ENCODE measurements at places on chromosomes 16 and 17. TPM values are rescaled to one million over a fixed set of nuclear protein-coding genes. Genes with fewer than 3 reads are reported as not detected.
A peak's percentile ranks its signal among the peaks of the same experiment; 100 is the strongest.

PTGES3L gene
- total RNA-seq, result not detected

SCARF1 gene
- 295 TPM for total RNA-seq

FNDC8 gene
- not detected for total RNA-seq

STH gene
- total RNA-seq, result not detected

DNA sequence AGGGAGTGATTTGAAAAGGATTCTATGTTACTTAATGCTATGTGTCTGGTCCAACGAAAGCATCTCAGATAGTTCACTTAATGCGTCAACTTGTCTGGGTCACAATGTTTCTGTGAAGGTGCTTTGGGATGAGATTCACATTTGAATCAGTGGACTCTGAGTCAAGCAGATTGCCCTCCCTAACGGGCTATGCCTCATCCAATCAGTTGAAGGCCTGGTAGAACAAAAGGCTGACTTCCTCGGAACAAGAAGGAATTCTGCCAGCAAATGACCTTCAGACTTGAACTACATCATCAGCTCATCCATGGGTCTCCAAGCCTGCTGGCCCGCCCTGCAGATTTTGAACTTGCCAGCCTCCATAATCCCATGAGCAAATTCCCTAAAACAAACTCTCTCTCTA lies 15.2 kb downstream of the EMP2 start:
- DNase-seq, result peak; percentile 75
- H3K27ac ChIP-seq, result peak overlapping the region; percentile 79
- no peaks in the 10 kb centered on the region for H3K36me3 ChIP-seq
- peaks cover 77% of the 10 kb centered on the region for H3K4me1 ChIP-seq

DNA sequence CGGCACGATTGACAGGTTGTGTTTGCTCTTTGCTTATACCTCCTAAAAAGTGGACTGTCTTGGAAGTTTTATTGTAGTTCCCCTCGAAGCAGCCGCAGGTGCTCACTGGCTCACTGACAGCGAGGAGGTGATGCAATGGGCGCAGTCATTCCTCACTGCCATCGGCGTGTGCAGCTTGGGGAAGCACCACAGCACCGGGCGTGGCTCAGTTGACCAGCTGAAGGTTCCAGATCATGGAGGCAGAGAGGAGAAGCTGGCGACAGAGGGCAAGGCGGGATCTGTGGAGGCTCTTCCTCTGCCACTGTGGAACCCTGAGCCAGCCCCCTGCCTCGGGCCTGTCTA lies 72.1 kb upstream of the TNRC6C start:
- no peaks in the 10 kb centered on the region for H3K36me3 ChIP-seq
- H3K4me3 ChIP-seq, result no peak overlapping the region
- H3K27ac ChIP-seq, result peak overlapping the region; percentile 80
- peak; percentile 27 for DNase-seq

- no peaks in the 10 kb centered on the region for H3K27me3 ChIP-seq
- H3K36me3 ChIP-seq, result peaks cover 15% of the 10 kb centered on the region
- peaks cover 16% of the 10 kb centered on the region for H3K4me1 ChIP-seq
- H3K4me3 ChIP-seq, result peak overlapping the region; percentile 71
- no peak for DNase-seq
- H3K27ac ChIP-seq, result no peak overlapping the region
These were observed 2.0 kb downstream of the KLHL36 start for GRCh38 chr16:84650062-84650991.

DNA sequence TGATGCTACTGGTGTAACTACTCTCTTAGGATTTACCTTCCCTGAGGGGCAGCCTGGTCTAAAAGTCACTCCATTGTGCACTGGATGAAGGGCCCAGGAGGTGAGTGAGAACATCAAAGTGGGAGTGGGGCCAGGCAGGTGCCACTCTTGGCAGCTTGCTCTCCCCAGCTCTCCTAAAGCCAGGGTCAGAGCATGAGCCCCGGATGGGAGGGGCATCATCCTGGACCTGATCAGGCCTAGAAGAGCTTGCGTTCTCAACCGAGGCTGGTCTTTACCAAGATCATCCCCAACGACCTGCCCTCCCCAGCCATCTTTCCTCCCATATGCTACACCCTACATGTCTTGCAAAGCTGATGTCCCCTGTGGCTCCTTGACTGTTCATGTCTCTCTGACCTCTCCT lies 87.1 kb downstream of the AIPL1 start:
- no peak for DNase-seq
- H3K27me3 ChIP-seq, result no peaks in the 10 kb centered on the region
- no peak overlapping the region for H3K4me3 ChIP-seq
- H3K4me1 ChIP-seq, result no peaks in the 10 kb centered on the region
- no peak overlapping the region for H3K27ac ChIP-seq

GRCh38 chr16:70430667-70431536 lies 8.0 kb downstream of the ST3GAL2 start:
- peak overlapping the region; percentile 3 for H3K27ac ChIP-seq
- no peaks in the 10 kb centered on the region for H3K36me3 ChIP-seq
- no peak for DNase-seq
- no peaks in the 10 kb centered on the region for H3K27me3 ChIP-seq

DNA sequence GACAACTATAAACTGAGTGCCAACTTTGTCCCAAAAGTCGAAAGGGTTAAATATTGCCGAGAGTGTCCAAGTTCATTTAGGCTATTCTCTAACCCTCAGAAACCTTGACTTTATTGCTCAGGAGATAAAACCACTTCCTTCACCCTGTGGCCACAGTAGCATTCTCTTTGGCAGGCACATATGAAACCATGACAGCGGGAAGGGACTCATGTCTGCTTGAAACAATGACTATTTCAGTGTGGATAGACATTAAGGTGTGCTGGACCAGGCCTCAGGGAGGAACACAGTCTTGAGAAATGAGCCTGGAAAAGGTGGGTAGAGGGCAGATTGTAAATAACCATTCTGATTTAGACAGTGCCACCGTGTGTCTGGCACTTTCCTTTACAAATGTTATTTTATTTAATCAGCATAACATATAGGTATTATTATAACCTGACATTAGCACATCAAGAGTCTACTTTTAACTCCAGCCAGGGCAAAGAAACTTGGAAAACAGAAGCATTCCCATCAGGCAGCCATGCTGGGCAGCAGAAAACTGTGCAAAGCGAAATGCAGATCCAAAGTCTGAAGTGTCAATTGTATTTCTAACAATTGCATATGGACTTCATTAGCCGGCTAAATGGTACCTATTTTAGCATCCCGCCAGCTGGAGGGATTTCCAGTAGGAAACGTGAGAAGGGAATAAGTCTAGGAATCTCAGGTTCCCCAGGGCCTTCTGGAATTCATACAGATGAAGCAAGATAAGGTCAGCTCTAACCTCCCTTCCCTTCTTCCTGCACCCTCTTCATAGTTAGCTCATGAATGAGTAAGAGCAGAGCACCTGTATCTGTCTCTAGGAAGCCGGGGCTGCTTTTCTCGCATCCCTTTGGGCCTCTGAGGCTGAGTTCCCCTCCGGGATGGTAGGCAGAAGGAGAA lies 212.8 kb upstream of the ELAC2 start:
- H3K4me1 ChIP-seq, result no peaks in the 10 kb centered on the region
- H3K27ac ChIP-seq, result no peak overlapping the region
- no peaks in the 10 kb centered on the region for H3K36me3 ChIP-seq
- DNase-seq, result no peak

DNA sequence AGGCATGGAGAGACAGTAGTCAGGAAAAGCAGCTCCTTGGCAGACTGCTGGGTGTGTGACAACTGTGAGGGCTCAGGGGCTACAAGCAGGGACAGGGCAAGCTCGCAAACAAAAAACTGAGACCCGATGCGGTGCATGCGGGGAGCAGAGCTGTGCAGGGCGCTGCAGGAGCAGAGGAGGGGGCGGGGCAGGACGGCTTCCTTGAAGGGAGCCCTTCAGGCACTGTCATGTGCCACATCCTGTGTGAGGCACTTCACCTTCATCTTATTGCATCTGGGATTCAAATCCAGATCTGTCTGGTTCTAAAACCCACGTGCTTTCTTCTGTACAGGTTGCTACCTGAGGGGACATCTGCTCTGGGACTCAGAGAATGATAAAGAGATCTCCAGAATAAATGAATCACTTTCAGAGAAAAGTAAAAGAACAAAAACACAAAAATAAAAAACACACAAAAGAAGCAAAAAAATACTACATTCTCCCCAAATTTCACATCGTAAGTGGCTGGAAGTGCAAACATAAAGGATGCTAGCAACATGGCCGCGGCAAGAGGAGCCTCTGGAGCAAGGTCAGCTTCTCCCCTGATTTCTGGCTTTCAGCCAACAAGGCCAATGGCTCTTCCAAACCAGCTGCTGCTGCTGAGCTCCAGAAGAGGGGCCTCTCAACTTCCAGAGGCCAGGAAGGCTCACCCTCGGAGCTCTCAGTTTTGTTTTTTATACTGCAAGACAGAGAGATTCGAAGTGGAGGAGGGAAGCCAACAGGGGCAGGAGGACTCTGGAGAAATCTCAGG lies 14.2 kb downstream of the LYRM9 start:
- H3K27ac ChIP-seq, result no peak overlapping the region
- DNase-seq, result no peak
- H3K36me3 ChIP-seq, result peaks cover 4% of the 10 kb centered on the region
- H3K4me3 ChIP-seq, result no peak overlapping the region

- no peak overlapping the region for H3K27ac ChIP-seq
- H3K27me3 ChIP-seq, result no peaks in the 10 kb centered on the region
- no peaks in the 10 kb centered on the region for H3K4me1 ChIP-seq
- H3K36me3 ChIP-seq, result no peaks in the 10 kb centered on the region
- DNase-seq, result no peak
- no peak overlapping the region for H3K4me3 ChIP-seq
These were observed 7.2 kb upstream of the SLC43A2 start for GRCh38 chr17:1635675-1636465.

GRCh38 chr16:11264155-11264832 lies 4.8 kb downstream of the TNP2 start:
- no peaks in the 10 kb centered on the region for H3K36me3 ChIP-seq
- no peak for DNase-seq
- no peaks in the 10 kb centered on the region for H3K4me1 ChIP-seq
- no peaks in the 10 kb centered on the region for H3K27me3 ChIP-seq
- no peak overlapping the region for H3K27ac ChIP-seq

DNA sequence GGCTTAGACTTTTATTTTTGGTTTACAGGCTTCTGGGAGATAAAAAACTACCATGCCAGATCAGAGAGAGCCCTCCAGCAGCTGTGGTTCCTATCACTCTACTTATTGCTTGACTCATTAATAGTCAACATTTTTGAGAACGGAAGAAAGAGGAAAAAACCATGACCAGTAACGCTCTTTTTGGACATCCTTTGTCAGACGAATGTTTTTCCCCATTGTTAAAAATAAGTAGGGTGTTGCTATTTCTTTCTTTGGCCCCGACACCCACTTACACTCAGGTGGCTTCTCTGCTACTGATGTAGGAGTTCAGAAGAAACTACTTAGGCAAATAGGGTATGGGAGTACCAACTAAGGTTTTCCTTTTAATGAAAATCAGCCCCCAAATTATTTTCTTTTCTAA lies 27.5 kb downstream of the TVP23A start:
- no peak overlapping the region for H3K4me3 ChIP-seq
- H3K4me1 ChIP-seq, result no peaks in the 10 kb centered on the region
- no peak overlapping the region for H3K27ac ChIP-seq
- H3K36me3 ChIP-seq, result no peaks in the 10 kb centered on the region
- no peaks in the 10 kb centered on the region for H3K27me3 ChIP-seq
- DNase-seq, result no peak

GRCh38 chr17:72863526-72864211 lies 228.8 kb downstream of the SLC39A11 start:
- no peaks in the 10 kb centered on the region for H3K36me3 ChIP-seq
- H3K27ac ChIP-seq, result no peak overlapping the region
- H3K27me3 ChIP-seq, result no peaks in the 10 kb centered on the region
- H3K4me1 ChIP-seq, result no peaks in the 10 kb centered on the region
- H3K4me3 ChIP-seq, result no peak overlapping the region
- DNase-seq, result no peak

DNA sequence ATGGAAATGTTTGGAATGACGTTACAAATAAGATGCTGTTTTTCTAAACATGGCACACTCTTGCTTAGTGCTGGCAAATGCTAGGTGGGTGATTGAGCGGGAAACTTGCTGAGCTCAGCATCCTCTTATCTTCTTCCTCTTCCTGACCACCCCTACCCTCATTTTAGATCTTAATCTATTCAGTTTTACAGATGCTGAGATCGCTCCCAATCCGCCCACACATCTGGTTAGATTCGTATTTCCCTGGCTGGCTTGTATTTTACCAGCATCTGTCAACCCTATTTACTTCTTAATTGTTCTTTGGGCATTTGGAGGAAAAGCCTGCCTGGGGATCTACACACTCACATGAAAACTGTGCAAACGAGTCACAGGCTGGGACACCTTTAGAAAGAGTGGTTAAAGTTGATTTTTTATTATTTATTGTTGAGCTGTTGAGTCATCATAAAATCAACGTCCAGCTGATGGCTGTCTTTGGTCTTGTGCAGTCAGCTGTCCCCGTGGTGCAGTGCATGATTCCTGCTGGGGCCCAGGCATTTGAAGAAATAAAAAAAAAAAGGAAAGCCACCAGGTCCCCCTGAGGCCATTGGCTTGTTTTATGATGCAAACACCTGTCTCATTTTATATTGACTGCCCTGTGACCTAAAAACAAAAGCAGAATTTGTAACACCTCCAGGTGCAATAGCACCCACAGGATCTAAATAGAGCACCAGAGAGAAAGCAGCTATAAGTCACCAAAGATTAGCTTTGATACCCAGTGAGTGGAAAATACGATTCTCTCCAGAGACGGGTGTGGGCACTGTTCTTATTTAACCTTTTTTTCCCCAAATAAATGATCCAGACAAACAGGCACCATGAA lies 258.6 kb downstream of the HS3ST3B1 start:
- H3K36me3 ChIP-seq, result no peaks in the 10 kb centered on the region
- no peak for DNase-seq

DNA sequence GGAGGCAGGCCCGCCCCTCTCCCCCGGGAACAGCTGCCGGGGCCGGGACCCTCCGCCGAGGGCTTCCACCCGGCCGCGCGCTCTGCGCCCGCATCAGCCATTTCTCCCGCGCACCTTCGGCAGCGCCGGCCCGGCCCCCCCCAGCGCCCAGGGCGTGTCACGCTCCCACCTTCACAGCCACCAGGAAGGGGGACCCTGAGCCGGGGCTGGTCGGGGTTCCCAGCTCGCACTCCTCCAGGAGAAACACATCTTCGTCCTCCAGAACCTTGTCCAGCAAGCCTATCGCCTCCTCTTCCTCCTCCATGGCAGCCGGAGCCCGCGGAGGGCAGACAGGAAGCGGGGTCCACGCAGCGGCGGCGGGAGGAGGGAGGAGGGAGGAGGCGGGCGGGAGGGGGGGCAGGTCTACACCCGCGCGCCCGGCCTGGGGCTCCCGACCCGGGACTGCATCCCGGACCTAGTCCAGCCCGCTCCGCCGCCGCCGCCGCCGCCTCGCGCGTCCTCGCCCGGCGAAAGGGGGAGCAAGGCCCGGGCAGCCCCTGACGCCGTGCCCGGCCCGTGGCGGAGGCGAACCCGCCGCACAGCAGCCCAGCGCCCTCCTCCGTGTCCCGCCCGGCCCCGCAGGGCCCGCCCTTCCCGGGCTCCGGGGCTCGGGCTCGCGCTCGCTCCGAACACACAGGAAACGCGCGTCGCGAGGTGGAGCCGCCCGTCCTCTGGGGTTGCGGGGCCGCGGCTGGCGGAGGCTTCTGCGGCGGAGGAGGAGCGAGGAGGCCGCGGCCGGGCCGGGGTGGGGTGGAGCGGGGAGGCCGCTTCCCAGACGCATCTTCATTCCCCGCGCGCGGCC lies 70.8 kb downstream of the ABR start:
- DNase-seq, result peak; percentile 76
- peaks cover 74% of the 10 kb centered on the region for H3K4me1 ChIP-seq
- H3K27me3 ChIP-seq, result no peaks in the 10 kb centered on the region
- H3K4me3 ChIP-seq, result peak overlapping the region; percentile 86
- no peaks in the 10 kb centered on the region for H3K36me3 ChIP-seq

Data from ascending aorta (tissue), 2 donors.